ENCODE measurements at places on chromosomes 4 and X.

DNA sequence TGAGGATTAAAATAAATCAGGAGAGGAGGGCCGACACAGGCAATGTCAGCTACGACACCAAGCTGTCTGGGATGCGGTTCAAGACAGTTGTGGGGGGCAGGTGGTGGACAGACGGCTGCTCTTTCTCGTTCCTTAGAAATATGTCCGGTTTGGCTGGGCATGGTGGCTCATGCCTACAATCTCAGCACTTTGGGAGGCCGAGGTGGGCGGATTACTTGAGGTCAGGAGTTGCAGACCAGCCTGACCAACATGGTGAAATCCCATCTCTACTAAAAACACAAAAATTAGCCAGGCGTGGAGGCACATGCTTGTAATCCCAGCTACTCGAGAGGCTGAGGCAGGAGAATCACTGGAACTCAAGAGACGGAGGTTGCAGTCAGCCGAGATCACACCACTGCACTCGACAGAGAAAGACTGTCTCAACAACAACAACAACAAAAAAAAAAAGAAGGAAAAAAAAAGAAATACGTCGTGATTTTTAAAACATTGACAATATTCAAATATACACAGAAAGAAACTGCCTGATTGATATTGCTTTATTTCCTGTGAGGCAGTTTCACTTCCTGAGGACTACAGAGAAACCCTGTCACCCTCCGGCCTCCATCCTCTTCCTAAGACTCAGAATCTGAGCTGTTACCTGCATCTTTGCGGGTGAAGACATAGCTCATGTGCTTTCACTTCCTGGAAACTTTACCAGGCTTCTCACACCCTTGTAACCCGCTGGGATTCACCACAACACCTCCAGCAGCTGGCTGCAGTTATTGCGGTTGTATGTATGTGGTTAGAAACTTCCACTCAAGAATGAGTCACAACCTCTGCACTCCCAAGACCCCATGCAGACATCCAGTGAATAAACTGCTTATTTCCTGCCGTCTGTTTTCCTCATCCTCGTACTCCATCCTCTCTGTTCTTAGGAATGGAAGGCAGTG, 63.8 kb upstream of the STS start:
- no peak for DNase-seq

DNA sequence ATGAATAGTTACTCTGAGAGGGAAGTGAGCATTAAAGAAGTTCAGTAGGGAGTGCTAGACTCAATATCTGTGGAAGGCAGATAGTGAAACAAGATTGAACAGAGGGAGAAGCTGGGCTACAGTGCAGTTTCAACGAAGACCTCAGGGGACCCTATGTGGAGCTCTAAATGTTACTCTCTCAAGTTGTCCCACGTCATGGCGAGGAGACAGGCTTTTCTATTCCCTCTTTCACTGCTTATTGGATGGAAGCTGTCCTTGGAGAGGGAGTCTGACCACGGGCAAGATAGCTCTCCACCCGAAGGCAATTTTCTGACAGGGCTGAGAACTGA, 42.3 kb upstream of the CCSER1 start:
- DNase-seq: no peak

GRCh38 chr4:185623444-185624258, 88.3 kb upstream of the PDLIM3 start:
- no peak for DNase-seq

DNA sequence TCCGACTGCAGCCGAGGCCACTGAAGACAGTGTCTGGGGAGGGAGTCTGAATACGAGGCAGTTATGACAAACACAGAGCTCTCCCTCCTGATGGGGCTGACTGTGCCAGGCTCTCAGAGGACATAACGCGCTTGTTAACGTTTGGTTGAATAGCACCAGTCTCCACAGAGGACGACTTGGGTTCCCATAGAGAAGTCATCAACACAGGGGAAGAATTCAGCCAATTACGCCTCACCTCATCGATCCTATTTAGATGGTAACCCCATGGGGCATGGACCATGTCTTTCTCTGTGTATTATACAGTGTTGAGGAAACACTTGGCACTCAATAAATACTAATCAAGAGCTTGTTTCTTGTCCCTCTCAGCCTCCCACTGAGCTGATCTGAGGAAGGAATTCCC, 642.6 kb upstream of the LCORL start:
- no peak for DNase-seq

GRCh38 chr4:11596989-11597388, 168.3 kb upstream of the HS3ST1 start:
- DNase-seq: no peak

DNA sequence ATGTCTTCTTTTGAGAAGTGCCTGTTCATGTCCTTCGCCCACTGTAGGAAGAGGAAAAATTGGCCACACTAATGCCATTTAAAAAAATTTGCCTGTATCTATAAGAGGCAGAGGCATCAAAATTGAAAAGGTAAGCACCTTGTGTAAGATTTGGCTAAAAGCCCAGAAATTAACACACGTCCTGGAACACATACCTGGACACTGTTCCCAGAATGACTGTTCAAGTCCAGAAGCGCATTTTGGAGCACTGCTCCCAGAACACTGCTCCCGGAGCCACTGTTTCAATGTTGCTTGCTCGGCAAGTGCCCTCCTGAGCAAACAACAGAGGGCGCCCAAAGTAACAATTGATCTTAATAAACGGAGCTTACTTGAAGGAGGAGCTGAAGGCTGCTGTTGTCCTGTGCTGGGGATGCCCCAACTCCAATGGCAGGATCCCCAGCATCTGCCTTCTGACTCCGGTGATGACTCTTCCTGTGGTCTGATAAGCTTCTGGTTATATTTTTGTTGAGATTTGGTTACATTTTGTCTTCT, 1958.6 kb downstream of the C4orf33 start:
- no peak for DNase-seq

GRCh38 chr4:98746530-98746929, 88.1 kb upstream of the TSPAN5 start:
- DNase-seq: no peak

DNA sequence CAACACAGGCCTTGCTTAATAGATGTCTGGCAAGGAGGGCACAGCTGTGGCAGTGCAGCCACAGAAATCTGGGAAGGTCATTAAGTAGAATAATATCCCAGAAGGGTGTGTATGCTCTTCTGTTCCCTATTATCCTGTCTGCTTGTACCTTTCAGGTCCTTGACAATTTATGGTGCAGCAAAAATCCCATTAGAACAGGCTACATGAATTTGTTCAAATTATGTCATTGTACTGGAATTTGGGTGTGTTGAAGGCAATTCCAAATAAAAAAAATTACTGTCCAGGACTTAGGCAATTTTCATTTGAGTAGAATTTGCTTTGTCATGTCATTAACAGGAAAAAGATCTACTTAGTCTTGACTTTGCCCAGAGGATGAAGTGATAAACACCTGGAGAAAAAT, 192.1 kb downstream of the IDS start:
- no peak for DNase-seq

DNA sequence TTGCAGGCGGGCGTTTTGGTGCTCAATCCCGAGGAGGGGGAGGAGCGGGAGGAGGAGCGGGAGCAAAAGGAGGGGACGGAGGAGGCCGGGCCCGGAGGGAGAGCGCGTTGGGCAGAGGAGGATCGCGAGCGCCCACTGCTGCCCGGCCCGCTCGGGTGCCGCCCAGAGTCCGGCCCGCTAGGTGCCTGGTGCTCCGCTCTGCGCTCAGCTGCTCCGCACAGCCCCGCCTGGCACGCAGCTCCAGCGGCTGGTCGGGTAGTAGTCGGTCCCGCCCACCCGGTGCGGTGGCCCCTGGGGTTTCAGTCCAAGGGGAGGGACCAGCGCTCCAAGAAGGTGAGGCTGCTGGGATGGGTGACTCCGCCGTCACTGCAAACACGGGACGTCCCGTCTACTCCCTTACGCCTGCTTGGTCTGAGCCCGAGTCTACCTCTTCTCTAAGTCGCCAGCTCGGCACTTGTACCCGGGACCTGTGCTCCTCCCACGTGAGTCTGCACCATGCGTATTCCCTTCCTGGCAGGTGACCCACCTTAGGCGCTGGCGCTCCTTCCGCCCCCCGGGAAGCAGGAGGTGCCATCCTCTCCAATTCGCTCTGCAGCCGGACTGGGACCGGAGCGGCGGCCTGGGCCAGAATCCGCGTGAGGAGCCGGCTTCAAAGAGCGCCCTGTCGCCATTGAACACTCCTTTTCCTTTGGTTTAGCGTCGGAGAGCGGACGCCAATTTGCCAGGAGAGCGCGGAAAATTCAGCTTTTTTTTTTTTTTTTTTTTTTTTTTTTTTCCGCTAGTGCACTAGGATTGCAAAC, 405 bp upstream of the HS3ST1 start:
- DNase-seq: no peak

DNA sequence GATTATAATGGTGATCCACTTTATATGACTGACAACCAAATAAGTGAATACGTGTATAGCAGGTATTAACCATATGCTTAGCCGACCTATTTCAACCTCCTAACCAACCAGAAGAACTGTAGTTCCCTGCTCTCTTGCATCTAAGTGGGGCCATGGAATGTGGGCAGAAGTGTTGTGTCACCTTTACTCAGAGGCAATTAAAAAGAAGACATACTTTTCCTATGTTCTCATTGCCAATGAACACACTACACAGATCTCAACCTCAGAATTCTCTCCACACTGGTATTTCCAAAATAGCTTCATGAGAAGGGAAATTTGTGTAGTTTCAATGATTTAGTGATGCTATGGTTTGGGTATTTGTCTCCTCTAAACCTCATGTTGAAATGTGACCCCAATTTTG, 3.2 kb upstream of the NFKB1 start:
- DNase-seq: no peak

DNA sequence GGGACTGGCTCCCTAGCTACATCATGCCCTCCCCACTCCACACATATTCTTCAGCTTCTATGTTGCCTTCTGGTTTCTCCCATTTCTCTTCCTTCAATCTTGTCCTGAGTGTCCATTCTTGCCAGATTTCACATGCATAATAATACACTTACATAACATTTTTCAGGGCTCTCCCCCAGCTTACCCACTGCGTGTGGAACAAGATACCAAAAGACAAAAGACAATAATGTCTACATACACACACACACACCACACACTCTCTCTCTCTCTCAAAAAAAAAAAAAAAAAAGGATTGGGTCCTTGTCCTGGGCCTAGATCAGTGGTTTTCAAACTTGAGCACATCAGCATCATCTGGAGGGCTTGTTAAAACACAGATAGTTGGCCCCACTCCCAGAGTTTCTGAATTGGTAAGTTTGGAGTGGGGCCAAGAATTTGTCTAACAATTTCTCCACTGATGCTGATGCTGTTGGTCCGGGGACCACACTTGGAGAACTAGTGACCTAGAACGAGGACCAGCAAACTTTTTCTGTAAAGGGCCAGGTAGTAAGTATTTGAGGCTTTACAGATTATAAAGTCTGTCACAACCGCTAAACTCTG, 6.5 kb upstream of the SMARCA1 start:
- no peak for DNase-seq

GRCh38 chr4:120105472-120105871, 38.8 kb upstream of the MAD2L1 start:
- no peak for DNase-seq

GRCh38 chrX:68693481-68694434, 46.3 kb downstream of the STARD8 start:
- no peak for DNase-seq

GRCh38 chr4:81499840-81500239, 28.1 kb upstream of the RASGEF1B start:
- no peak for DNase-seq

DNA sequence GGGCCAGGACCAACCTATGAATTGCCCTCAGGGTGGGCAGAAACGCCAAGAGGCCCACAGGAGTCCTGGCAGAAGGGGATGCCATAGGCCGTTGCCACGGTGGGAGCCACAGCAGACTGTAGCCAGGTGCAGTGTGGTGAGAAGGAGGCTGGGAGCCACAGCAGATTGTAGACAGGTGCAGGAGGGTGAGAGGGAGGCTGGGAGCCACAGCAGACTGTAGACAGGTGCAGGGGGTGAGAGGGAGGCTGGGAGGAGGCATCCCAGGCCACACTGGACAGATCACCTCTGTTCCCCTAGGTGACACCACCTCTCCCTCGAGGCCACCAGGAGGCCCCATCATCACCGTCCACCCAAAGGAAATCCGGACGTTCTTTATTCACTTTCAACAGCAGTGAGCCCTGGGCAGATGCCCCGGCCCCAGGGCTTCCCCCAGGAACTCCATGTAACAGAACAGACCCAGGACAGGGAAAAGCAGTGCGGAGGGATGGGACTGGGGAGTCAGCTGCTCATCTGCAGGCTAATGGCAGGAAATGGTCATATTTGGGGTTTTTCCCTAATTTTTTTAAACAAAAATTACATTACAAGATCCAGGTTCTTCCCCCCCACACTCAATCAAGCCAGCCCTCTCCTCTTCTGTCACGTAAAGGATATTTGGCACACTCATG, 19.5 kb upstream of the MRFAP1 start:
- DNase-seq: no peak

GRCh38 chr4:135319685-135320084, 1118.1 kb upstream of the PABPC4L start:
- DNase-seq: no peak

DNA sequence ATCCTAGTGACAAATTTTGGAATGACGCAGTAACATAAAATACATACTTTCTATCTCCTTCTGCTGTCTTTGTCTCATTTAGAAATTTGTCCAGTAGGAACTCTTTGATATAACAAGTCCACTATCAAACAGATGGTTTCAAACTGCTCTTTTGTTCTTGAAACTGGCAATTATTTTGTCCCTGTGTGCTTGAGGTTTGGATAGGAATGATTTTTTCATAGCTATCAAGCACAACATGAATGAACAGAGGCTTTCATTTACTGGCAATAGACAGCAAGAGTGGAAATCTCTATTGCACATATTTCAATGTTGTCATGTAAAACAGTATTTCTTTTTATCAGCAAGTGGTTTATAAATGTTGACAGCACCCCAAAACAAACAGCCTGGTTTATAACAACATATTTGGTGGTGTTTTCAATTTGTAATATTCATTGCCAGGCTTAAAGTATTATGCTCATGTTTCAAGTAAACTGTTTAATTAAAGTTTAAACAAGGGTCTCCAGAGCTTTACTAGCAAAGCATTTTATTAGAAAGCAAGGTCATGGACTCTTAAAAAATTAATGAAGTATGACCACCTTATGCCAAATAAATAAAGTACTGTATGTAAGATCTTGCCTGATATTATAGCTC, 60.0 kb downstream of the TIGD2 start:
- no peak for DNase-seq

GRCh38 chr4:6324999-6325787, 55.5 kb downstream of the WFS1 start:
- DNase-seq: no peak

DNA sequence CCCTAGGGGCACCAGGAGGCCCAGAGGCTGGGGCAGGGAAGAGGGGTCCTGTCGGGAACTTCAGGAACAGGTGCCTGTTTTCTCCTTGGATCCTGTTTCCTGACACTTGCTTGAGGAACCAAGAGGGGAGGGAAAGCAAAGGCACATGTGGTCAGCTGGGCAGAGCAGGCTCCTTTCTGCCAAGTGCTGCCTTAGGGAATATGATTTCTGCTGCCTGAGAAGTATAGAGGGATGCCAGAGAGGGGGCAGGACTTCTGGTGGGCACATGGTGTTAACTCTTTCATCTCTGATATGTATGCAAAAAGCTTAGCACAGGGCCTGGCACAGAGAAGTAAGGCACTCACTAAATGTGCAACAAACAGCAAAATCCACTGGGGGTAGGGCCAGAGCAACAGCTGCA, 51.2 kb upstream of the PJA1 start:
- no peak for DNase-seq
